ENCODE measurements at places on chromosomes 7 and 10. TPM values are rescaled to one million over a fixed set of nuclear protein-coding genes. Genes with fewer than 3 reads are reported as not detected.
A peak's percentile ranks its signal among the peaks of the same experiment; 100 is the strongest.

DNA sequence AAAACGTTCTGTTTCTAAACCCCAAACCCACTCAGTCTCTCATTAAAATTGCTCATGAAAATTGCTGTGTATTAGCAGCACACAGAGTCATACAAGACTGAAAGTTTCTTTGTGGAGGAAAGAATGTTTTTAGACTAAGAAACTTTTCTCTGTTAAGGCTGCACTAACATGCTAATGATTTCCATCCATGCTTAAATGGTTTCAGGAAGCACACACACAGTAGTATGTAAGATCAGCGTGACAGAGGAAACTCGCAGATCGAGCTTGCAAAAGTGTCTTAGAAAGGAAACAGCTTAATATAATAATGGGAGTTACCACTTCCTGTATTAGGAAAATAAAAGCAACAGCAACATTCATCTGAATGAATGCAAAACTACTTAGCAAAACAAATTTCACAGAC, 112.7 kb downstream of the ICA1 start:
- DNase-seq = peak; percentile 34

DNA sequence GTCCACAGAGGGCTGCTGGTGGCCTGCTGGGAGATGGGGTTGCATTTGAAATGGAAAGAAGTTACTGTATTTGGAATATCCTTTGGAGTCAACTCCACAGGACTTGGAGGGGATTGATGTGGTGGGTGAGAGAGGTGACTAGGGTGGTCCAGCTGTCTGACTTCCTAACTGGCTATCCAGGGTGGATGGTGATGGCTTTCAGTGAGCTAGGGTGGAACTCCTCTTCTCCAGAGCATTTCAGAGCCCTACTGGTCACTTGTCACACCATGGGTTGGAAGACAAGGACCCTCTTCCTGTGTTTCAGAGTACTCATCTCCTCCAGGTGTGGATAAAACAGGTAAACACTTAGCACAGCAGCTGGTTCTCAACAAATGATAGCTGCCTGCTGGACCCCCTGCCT, 3.3 kb upstream of the ADAMTS14 start:
- no peak for DNase-seq

GRCh38 chr10:120508393-120508792, 51.4 kb downstream of the PLPP4 start:
- no peak for DNase-seq

- no peak for DNase-seq
Measured at GRCh38 chr10:49356944-49357343, 38.9 kb downstream of the DRGX start.

GRCh38 chr7:24496036-24496435, 77.2 kb upstream of the PALS2 start:
- no peak for DNase-seq

GRCh38 chr10:68364101-68364886, 31.6 kb upstream of the PBLD start:
- DNase-seq = no peak

DNA sequence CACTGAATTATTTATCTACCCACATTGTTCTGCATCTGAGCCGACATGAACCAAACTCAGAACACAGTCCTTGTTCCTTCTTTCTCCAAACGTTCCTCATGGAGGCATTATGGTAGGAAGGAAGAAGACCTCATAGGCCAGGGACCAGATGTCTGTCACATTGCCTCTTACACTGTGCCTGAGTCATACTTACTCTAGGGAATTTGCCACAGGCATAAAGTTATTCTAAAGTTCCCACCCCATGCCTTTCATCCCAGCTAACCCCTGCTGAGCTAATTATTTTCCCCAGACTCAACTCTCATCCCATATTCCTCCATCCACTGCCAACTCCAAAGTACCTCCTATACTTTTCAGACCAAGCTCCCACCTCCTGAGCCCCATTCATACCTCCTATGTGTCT, 21.2 kb downstream of the MAT1A start:
- DNase-seq = no peak

GRCh38 chr7:150451097-150451793, 815 bp downstream of the GIMAP8 start:
- DNase-seq = peak; percentile 57

- no peak for DNase-seq
Measured at GRCh38 chr10:100507357-100507732, 12.3 kb downstream of the SEC31B start.

C10orf67 gene
- not detected for total RNA-seq

FXYD4 gene
- not detected for total RNA-seq

RHOBTB1 gene
- 32.1 TPM for total RNA-seq

ACTL6B gene
- not detected for total RNA-seq

CNNM2 gene
- total RNA-seq = 1.6 TPM

TRDMT1 gene
- total RNA-seq = 3.8 TPM

GSTO2 gene
- total RNA-seq = 0.65 TPM

BHLHA15 gene
- 0.44 TPM for total RNA-seq

All from lung microvascular endothelial cell (primary cell).